Right ventricle myocardium superior (tissue), 1 donor: ENCODE measurements at places on chromosomes 4 and X.
A peak's percentile ranks its signal among the peaks of the same experiment; 100 is the strongest.

- DNase-seq = no peak
These were observed 19.7 kb upstream of the GRPR start for GRCh38 chrX:16103625-16104024.

DNA sequence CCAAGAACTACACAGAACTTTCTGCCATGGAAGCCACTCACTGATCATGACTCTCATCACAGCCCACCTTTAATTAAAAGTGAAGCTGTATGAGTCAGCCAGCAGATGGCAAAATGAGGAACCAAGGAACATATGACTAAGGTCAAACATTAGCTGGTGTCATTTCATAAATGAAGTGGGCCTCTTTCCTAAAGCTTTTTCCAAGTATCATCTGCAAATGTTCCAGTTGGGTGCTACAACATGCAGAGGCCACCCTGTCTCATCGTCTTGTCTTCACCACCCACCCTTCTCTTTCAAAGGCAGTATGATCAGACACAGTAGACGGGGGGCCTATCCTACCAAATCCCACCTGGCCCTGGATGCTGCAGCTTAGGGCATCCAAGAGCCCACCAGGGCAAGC lies 9.2 kb upstream of the EOLA1 start:
- DNase-seq = no peak

- DNase-seq = no peak
These were observed 57.0 kb downstream of the DHX15 start for GRCh38 chr4:24527371-24527770.

GRCh38 chr4:165761963-165762362 lies 111.1 kb upstream of the TLL1 start:
- no peak for DNase-seq

DNA sequence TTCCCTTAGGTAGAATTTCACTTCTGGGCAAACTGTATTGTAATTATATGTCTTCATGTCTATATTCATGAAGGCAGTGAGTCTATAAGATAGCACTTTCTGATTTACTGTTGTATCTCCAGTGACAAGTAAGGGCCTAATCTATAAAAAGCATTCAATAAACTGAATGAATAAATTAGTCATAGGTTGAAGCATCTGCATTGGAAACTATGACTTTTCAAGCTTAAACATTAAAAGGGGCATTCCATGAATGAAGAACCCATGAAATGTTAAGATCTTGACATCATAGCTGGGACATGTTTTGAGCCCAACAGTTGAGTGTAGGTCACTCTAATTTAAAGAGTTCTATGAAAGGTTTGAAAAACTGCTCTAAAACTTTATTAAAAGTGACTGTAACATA lies 159.3 kb upstream of the LCORL start:
- DNase-seq = no peak

DNA sequence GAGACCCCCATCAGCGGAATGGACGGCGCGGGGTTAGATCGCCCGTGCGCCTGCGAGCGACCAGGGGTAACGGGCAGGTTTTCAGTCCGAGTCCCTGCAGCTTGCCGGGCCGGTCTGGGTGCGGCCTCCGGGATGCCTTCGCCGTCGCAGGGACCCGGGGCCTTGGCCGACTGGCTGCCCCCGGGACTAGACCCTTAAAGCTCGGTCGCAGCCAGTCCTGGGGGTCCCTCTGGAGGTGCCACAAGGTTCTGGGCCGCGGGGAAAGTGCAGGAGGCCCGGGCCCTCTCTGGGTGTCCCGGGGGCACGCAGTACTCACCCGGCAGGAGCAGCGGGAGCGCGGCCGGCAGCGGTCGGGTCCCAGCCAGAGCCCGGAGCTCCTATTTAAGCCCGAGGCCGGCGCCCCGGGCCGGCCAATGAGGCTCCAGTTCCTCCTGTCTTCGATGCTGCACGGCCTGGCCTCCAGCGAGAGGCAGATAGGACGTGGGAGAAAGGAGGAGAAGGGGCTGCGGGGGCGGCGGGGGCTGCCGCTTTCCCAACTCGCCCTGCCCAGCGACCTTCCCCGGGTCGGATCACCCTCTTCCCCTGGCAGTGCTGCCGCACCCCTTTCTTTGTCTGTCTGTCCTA lies at the start of gene SPON2:
Gene SPON2, minus strand, starts transcription at position 356 of the 624 bp plus-strand sequence.
- DNase-seq = peak; percentile 69
